ENCODE measurements at places on chromosomes 4 and X.

DNA sequence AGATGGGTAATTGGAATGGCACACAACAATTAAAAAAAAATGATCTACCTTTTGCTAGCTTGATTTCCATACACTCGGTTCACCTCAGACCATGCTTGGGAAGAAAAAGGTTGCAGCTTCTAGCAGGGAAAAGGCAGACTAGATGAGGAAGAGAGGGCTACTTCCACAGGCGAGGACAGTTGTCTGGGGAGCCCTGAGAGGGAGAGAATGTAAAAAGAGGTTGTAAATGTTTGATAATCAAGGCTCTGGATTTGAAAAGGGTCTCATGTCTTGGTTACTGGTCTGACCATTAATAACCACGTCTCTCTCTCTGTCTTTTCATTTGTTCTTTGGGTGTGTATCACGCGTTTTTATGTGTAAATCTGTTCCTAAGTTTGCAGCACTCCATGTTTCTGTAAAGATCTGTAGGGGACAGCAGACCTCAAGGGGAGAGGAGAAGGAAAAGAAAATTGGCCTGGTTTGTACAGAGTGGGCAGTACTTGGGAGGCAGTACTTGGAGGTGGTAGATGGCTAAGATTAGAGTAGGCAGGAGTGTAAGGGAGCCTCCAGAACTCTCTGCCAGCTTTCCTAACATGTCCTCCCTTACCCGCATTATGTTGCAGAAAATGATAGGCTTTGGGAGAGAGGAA is 750 bp downstream of the ARMCX5 start:
- H3K4me3 ChIP-seq, result peak overlapping the region; percentile 71
- no peaks in the 10 kb centered on the region for H3K27me3 ChIP-seq
- peak overlapping the region; percentile 70 for H3K27ac ChIP-seq
- DNase-seq, result no peak
- peaks cover 11% of the 10 kb centered on the region for H3K4me1 ChIP-seq
- H3K36me3 ChIP-seq, result peaks cover 2% of the 10 kb centered on the region

- no peak overlapping the region for H3K4me3 ChIP-seq
- H3K4me1 ChIP-seq, result peaks cover 15% of the 10 kb centered on the region
- H3K27ac ChIP-seq, result no peak overlapping the region
- peaks cover 4% of the 10 kb centered on the region for H3K27me3 ChIP-seq
Observed at GRCh38 chrX:129650821-129651510, 3.8 kb downstream of the APLN start.

- no peak for DNase-seq
- H3K27ac ChIP-seq, result no peak overlapping the region
- H3K4me3 ChIP-seq, result no peak overlapping the region
- peaks cover 12% of the 10 kb centered on the region for H3K4me1 ChIP-seq
Observed at GRCh38 chr4:153564630-153565525, 98.7 kb downstream of the TMEM131L start.

- no peak for DNase-seq
- no peaks in the 10 kb centered on the region for H3K36me3 ChIP-seq
- no peak overlapping the region for H3K27ac ChIP-seq
- H3K4me3 ChIP-seq, result no peak overlapping the region
- H3K27me3 ChIP-seq, result no peaks in the 10 kb centered on the region
Observed at GRCh38 chrX:94560930-94561329, 886.9 kb downstream of the FAM133A start.

GRCh38 chr4:176377780-176378179 is 58.0 kb downstream of the SPCS3 start:
- no peaks in the 10 kb centered on the region for H3K27me3 ChIP-seq
- H3K4me3 ChIP-seq, result no peak overlapping the region
- DNase-seq, result no peak

DNA sequence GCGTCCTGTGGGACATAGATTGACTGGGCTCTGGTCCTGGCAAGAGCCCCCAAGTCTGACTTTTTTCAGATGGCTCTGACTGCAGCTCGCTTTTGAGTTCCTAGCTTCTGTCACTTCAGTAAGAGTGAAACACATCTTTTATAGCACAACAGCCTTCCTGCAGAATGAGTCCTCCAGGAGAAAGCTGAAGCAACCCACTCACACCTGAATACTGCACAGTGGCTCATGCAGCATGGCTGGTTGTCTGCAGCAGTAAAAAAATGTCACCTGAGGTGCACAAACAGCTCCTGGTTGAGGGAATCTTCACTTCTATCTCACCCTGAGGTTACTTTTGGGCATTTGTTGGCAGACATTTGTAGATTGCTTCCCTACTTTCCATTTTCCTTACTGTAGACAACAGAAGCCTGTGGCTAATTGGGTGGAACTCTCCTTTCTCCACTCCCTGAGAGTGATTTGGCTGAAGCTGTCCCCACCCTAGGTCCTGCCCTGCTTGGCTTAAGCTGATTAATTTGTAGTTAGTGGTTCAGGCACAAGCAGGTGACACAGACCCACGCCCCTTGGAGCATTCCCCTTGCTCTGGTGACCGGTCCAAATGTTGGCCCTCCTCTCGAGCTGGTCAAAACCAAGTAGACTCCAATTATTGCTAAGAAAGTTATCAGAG is 99.7 kb downstream of the NPNT start:
- no peak overlapping the region for H3K27ac ChIP-seq
- H3K4me1 ChIP-seq, result no peaks in the 10 kb centered on the region
- no peaks in the 10 kb centered on the region for H3K27me3 ChIP-seq

GRCh38 chr4:45063696-45064095 is 337.3 kb upstream of the GNPDA2 start:
- no peak for DNase-seq
- no peak overlapping the region for H3K27ac ChIP-seq
- H3K36me3 ChIP-seq, result no peaks in the 10 kb centered on the region

GRCh38 chr4:185396724-185397385 is at the start of gene ANKRD37:
Gene ANKRD37, plus strand, starts transcription at chr4:185396841. Its CDS starts 83 bp downstream, at chr4:185396924.
- H3K27ac ChIP-seq, result peak within 1 kb of the TSS; percentile 97
- H3K36me3 ChIP-seq, result peaks cover 9% of the 10 kb centered on the region
- H3K27me3 ChIP-seq, result no peaks in the 10 kb centered on the region
- H3K4me1 ChIP-seq, result peaks cover 11% of the 10 kb centered on the region

DNA sequence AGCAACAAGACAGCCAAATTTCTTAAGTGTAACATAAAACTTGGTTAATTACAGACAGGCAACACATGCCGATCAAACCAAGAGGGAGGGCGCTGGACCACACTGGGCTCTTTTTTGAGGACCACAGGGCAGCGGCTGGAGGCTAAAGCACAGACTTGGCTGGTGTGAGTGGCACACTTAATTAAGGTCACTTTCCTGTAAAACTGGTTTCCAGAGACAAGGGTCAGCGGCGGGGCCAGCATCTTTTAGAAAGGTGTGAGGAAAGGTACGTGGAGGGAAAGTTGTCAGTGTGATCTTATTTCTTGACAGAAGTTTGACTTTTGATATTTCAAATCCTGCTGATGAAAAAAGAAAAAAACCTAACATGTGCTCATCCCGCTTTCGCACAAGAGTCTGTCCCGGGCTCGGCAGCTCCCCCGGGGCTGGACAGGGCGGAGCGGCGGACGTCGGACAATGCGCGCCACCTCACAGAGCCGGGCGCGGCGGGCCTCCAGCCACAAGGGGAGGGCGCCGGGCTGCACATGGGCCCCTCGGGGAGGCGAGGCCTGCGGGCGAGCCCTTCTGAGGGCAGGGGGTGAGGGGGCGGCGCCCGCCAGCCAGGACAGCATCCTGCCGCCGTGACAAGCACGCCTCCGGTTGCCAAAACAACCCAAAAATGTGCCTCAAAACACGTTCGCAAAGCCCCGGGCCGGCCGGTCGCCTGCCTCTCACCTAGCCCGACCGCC is 660 bp upstream of the HSPA4L start:
- no peak overlapping the region for H3K27ac ChIP-seq
- no peaks in the 10 kb centered on the region for H3K36me3 ChIP-seq
- DNase-seq, result no peak
- peaks cover 34% of the 10 kb centered on the region for H3K27me3 ChIP-seq
- H3K4me3 ChIP-seq, result peak overlapping the region; percentile 52

- no peak overlapping the region for H3K4me3 ChIP-seq
- no peak for DNase-seq
- H3K36me3 ChIP-seq, result no peaks in the 10 kb centered on the region
- H3K27me3 ChIP-seq, result no peaks in the 10 kb centered on the region
- H3K27ac ChIP-seq, result no peak overlapping the region
Observed at GRCh38 chrX:112774142-112774541, 66.5 kb downstream of the AMOT start.

GRCh38 chrX:15797707-15798106 is 7.4 kb downstream of the ZRSR2 start:
- peaks cover 10% of the 10 kb centered on the region for H3K4me1 ChIP-seq
- no peak overlapping the region for H3K4me3 ChIP-seq
- H3K27me3 ChIP-seq, result no peaks in the 10 kb centered on the region
- H3K36me3 ChIP-seq, result peaks cover 33% of the 10 kb centered on the region
